Chondrocyte (in vitro differentiated cells): ENCODE measurements at places on chromosomes 7 and 10. TPM values are rescaled to one million over a fixed set of nuclear protein-coding genes. Genes with fewer than 3 reads are reported as not detected.
A peak's percentile ranks its signal among the peaks of the same experiment; 100 is the strongest.

TMEM184A gene
- total RNA-seq, result 0.07 to 0.22 TPM (median 0.15 TPM) in 3 replicates

DNA sequence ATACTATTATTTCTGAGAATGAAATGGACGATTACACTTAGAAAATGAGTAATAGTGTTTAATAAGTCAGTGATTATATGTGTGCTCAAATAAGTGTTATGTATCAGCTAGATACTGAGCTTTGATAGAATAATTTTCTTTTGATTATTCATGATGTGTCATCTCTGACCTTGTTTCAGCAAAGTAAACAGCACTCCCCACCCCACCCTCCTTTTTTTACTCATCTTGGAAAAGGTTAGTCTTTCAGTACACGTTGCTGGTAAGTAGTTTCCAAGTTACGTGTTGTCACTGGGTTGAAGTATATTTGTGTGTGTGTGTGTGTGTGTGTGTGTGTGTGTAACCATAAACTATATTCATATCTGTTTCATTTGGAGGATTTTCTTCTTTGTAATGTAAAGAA is 84.1 kb downstream of the GNAI1 start:
- H3K4me1 ChIP-seq, result peaks cover 4% of the 10 kb centered on the region
- no peak for DNase-seq
- no peaks in the 10 kb centered on the region for H3K27me3 ChIP-seq

DNA sequence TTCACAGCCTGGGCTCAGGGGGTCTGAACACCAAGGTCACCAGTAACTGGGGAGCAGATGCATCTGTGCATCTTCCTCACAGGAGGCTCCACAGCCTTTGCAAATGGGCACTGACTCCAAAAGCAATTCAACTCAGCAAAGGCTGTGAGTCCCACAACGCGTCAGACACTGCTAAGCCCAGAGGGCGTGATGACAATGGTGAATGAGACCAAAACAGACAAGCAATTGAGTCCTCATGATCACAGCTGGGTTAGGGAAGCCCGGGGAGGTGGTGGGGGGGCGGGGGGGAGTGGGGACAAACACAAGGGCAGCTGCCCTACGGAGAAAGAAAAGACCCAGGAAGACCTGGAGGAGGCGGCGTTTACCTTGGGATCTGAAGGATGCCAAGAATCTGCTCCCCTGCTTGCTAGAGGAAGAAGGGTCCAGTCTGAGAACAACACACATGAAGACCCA is 61.6 kb upstream of the RNF32 start:
- DNase-seq, result no peak
- H3K27me3 ChIP-seq, result peaks cover 4% of the 10 kb centered on the region
- H3K27ac ChIP-seq, result no peak overlapping the region

GRCh38 chr7:98500764-98501163 is 99.9 kb upstream of the BAIAP2L1 start:
- H3K27me3 ChIP-seq, result peaks cover 5% of the 10 kb centered on the region
- no peaks in the 10 kb centered on the region for H3K36me3 ChIP-seq
- DNase-seq, result no peak
- no peaks in the 10 kb centered on the region for H3K4me1 ChIP-seq
- no peak overlapping the region for H3K4me3 ChIP-seq

DNA sequence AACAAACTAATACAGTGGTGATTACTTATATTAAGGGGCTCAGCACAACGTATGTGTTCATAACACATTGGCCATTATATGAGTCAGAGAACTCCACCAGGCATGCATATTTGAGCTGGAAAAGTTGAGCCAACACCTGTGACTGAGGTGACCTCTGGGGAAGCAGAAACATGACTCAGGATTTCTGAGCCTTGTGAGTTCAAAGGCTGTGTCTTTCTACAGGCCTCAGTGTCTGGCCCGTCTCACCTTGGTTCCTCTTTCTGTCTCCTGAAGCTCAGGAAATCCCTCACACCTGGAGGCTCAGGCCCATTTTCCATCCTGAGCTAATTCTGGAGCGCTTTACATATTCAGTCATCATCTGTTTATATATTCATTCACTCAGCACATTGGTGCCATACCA is 230.9 kb upstream of the AGK start:
- H3K27ac ChIP-seq, result no peak overlapping the region
- H3K36me3 ChIP-seq, result no peaks in the 10 kb centered on the region
- H3K4me3 ChIP-seq, result no peak overlapping the region
- DNase-seq, result no peak
- H3K27me3 ChIP-seq, result peaks cover 6% of the 10 kb centered on the region
- no peaks in the 10 kb centered on the region for H3K4me1 ChIP-seq

DNA sequence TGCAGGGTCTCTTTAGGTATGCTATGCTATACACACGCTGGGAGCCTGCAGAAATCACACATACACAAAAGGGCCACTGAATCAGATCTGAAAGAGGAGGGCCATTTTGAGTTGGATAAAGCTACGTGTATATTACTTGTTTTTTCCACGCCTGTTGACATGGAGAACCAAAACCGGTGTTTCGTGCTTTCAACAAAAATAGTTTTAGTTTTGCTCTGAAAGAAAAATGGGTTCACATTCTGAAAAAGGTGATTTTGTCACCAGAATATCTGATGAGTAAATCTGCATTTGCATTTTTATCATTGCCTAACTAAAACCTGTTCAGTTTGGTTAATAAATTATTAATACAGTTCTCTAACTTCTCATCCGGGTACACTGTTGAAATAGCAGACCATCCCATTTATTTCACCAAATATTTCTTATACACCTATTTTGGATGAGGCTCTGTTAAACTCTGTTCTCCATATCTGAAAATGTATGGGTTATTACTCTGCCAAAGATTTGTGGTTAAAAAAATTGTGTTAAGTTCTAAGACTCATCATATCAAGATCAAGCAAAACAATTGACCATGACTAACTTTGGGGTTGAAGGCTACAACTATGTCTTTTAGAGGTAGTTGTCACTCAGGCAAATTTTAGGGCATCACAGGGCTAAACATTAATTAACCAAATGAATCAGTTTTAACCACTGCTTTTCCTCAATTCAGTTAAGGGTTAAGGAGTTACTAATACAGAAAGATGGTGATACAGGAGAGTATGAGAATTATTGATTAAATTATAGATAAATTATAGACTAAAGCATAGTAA is 101.2 kb upstream of the RPA3 start:
- DNase-seq, result no peak
- no peaks in the 10 kb centered on the region for H3K4me1 ChIP-seq
- no peaks in the 10 kb centered on the region for H3K27me3 ChIP-seq
- H3K36me3 ChIP-seq, result no peaks in the 10 kb centered on the region

GRCh38 chr7:133854739-133855138 is 272.4 kb upstream of the LRGUK start:
- H3K4me3 ChIP-seq, result no peak overlapping the region
- peaks cover 32% of the 10 kb centered on the region for H3K4me1 ChIP-seq
- no peaks in the 10 kb centered on the region for H3K27me3 ChIP-seq
- no peak for DNase-seq

GRCh38 chr7:117963264-117964197 is 90.3 kb upstream of the CTTNBP2 start:
- no peaks in the 10 kb centered on the region for H3K36me3 ChIP-seq
- H3K4me1 ChIP-seq, result peaks cover 8% of the 10 kb centered on the region
- H3K4me3 ChIP-seq, result no peak overlapping the region
- peaks cover 17% of the 10 kb centered on the region for H3K27me3 ChIP-seq
- DNase-seq, result no peak

GRCh38 chr10:47311193-47311931 is 10.9 kb upstream of the GDF2 start:
- H3K27ac ChIP-seq, result no peak overlapping the region
- no peak for DNase-seq
- H3K4me3 ChIP-seq, result no peak overlapping the region
- H3K4me1 ChIP-seq, result peaks cover 6% of the 10 kb centered on the region
- H3K36me3 ChIP-seq, result no peaks in the 10 kb centered on the region

DNA sequence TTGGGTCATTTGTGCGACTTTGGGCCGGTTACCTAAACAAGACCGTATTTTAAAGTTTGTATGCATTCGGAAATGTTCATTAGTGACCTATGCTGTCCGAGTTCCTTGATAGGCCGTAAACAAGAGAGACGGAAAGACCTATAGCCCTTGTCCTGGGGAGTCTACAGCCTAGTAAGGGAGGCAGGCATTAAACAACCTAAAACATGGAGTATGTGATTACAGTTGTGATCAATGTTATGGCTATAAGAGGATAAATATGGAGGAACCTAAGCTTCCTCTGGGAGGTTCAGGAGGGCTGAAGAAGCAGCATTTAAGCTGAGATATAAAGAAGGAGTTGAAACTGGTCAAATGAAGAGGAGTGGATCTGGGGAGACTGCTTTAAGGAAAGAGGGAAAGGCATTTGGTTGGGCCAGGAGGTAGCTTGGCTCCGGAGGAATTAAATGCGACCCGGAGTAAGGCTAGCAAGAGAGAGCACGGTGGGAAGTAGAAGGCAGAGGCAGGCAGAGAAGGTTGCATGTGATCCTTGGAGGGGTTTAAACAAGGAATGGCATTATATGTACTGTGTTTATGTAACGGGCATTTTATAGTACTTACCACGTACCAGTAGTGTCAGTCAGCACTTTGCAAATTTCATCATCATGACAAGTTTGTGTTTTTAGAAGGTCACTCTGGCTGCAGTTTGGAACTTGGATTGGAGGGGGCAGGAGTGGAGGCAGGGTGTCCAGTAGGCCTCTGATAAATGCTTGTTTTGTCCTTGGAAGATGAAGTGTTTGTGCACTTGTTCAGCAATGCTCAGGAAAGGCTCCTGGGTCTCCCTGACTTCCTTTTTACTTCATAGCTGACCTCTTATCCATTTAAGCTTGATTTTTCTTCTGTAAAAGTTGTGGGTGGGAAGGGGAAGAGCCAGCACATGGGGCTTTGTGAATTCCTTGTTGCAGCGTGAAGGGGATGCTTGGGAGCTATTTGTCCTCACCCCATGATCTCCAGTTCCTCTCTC is 1.0 kb upstream of the AVPI1 start:
- H3K27me3 ChIP-seq, result no peaks in the 10 kb centered on the region
- peaks cover 55% of the 10 kb centered on the region for H3K4me1 ChIP-seq
- peak overlapping the region; percentile 94 for H3K27ac ChIP-seq
- H3K4me3 ChIP-seq, result peak overlapping the region; percentile 77
